ENCODE measurements at places on chromosomes 7 and 10.

DNA sequence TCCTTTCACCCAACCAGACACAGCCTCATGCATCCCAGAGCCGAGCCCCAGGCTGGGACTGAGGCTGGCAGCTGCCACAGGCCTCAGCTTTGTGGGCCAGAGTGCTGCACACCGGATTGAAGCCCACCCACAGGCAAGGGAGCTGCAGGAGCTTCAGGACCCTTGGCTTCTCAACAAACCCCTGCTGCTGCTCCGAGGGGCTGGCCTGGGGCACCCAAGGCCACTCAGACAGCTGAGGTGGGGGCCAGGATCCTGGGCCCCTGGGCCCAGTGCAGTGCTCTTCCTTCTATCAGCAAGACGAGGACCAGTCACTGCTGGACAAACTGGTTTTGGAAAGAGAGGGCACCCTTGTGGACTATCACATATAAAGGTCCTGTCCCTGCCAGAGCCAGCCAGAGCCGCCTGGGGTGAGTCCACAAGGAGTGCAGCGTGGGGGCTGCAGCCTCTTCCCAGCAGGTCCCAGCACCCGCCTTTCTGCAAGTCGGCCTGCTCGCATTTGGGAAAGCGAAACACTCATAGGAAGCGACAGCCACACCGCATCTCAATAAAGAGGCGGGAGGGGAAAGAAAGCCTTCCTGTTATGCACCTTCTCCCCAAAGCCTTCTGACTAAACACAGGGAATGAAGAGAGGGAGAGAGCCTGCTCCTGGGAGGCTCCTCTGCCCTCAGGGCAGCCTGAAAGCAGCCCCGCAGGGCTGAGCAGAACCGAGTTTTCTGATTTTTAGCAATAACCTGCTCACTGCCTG lies 9.5 kb upstream of the TCERG1L start:
- no peak for DNase-seq

DNA sequence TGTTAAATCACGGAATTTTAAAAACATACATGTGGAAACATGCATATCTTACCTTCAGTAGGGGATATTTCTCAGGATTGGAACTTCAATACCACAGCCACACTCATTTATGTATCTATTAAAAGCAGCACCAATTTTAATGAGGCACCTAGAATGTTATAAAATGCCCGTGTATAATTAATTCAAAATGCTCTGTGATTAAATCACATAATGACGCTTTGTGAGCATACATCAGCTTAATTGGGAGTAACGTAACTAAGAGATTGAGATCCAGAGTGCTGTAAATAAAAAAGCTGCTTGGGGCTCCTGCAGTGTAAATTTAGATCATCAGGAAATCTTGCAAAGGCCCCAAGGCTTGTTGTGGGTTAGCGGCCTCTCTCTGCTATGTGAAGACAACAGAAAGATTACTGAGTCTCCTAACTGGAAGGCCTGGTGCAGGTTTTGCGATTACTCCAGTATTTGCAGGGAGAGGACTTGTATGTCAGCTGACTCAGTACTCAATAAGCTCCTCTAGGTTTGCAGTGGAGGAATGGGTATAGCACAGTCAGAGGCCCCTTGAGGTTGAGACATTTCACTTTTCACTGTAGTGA lies 195.5 kb upstream of the PHYHIPL start:
- no peak for DNase-seq

DNA sequence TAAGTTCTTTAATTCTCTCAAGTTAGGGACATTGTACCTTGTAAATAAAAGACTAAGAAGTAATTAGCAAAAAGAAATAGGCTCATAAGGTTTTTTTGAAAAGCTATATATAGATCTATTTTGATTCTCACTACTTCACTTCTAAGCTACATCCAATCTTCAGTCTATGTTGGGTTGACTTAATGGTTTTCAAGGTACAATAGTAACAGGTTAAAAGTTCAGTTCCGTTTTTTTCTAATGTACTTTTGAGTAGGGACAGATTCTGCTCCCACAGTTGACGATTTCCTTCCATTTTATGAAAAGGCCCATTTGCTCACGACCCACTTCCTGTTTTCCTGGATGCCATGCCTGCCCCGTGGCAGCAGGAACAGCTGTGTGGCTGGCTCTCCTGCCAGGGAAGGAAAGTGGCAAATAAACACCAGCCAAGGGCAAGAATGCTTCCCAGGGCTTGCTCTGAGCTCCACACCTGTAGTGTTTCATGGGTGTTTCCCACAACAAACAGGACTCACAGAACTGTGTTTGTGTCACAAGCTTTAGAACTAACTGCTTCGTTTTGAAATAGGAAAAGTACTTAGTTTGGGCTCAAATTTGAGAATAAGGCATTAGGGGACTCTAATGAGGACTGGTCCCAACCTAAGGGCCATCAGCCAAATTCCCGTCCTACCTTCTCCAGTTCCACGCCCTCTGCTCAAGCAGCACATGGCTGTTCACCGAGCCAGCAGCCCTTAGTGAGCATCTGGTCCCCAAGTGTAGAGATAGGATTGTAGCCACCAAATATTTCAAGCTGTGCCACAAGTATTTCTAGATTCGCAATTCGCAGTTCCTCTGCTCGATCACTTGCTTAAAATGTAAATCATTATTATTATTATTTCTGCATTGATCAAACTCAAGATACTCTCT lies 240.7 kb downstream of the COBL start:
- no peak for DNase-seq

DNA sequence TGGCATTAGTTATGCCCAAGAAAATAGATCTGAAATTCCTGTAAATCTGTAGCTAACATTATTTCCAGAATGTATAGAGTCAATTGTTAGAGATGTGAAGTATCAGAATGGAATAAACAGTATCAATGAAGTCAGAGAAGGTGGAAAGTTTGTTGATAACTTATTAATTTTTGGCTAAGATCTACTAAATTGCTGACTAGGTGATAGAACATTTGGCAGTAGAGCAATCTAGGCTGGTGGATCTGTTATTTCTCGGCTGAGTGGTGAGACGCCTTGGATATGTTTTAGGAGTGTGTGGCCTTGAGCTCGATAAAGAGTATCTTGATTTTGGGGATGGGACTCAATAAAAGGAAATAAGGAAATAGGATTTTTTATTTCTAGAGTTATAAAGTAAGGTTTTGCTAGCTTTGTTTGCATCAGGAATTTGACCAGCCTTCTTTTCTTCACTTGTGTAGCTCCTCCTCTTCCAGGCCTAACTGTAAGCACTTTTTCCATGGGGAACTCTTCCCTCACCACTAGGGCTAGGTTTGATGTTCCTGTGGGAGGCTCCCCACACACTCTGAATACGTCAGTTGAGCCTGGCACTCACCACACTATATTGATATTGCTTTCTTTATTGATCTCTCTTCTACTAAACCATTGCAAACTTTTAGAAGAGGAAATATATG lies 86.8 kb upstream of the CSTF2T start:
- DNase-seq, result no peak

DNA sequence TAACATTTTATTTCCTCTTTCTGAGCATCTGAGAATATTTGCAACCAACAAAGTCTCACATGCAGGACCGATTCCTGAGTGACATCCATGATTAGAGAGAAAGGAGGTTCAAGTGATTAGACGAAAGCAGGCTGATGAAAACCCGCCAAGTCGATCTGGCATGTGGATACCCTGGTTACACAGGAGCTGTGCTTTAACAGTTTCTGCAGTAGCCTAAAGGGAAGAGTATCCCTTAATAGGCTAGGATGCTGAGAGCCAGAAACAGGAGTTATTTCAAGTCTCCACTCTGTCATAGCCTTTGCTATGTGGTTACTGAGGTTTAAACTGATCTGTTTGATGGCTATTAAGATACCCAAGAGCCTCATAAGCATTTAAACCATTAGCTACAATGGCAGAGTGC lies 82.5 kb downstream of the PRKCQ start:
- DNase-seq, result no peak

GRCh38 chr10:59910867-59911266 lies 4.5 kb upstream of the CCDC6 start:
- no peak for DNase-seq

GRCh38 chr10:43000651-43001426 lies 76.0 kb upstream of the RET start:
- DNase-seq, result no peak

DNA sequence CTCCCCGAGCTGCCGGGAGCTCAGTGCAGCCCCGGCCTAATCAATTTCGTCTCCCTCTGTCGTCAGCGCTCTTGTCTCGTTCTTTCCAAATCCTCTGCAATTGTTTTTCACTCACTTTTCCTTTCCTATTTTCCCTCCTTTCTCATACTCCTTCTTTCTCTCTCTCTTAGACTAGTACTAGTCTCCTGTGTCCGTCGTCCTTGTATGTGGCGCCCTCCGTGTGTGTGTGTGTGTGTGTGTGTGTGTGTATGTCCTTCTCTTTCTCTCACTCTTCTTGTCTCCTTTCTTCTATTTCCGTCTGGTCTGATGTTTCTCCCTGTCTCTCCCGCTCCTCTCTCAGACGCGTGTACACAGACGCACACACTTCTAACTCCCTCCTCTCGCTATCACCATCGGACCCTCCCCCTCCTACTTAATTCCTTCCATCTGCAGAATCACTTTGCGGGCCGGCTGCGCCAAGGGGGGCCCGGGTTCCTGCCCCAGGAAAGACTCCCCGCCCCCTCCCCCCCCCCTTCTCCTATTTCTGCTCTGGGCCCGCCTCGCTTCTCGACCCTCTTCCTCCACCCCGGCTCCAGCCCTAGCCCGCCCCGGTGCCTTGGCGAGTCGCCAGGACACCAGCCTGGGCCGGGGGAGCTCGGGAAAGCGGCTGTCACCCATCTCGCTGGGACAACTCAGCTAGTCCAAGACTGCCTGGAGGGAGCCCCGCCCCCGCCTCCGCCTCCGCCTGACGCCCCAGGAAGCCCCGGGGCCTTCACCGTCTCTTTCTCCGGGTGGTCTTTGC lies 743 bp upstream of the ZCCHC24 start:
- DNase-seq, result no peak

- DNase-seq, result no peak
Observed at GRCh38 chr10:49080071-49080470, 35.3 kb downstream of the VSTM4 start.

Measured in NCI-H187 treated with DMSO at 0.1 percent for 48 hours (cell line).